ENCODE measurements at places on chromosomes 5 and 9.

DNA sequence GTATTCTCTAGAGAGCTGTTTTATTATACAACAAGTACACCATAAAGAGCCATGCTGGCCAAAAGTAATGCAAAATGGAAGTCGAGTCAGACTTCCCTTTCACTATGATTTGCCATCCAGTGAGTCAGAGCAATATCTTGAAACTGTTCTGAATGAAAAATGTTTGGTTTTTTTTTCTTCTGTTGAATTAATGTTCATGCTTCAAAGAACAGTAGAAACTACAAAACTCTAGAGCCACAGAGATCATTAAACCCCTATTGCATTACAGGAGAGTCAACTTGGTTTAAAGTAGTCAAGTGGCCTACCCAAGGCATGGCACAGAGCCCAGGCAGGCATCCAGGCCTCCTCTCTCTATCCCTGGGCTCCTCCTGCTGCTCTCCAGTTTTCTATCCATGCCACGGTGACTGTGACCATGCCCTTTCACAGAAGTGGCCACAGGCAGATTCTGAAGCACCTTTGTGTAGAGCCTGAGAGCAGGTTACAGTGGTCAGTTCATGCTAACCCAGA is 358.9 kb downstream of the DEPDC1B start:
- no peak for DNase-seq

- DNase-seq, result no peak
These were observed 113.5 kb downstream of the TENT4A start for GRCh38 chr5:6826756-6827155.

DNA sequence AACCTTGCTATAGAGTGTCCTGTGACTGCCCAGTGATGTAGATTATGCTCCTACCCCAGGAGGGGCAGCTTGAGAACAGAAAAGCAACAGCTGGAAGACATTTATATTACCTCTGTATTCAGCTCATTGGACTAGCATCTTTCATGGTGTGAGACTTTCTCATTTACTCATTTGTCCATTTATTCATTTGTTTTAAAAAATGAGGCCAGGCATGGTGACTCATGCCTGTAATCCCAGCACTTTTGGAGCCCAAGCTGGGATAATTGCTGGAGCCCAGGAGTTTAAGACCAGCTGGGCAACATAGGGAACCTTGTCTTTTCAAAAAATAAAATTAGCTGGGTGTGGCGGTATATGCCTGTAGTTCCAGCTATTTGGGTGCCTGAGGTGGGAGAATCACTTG is 130.0 kb upstream of the LHFPL2 start:
- no peak for DNase-seq

GRCh38 chr9:106615118-106615889 is 247.7 kb upstream of the ZNF462 start:
- no peak for DNase-seq

GRCh38 chr9:93670208-93671019 is 94.0 kb downstream of the PHF2 start:
- DNase-seq, result no peak
